ENCODE measurements at places on chromosomes 11 and 22. TPM values are rescaled to one million over a fixed set of nuclear protein-coding genes. Genes with fewer than 3 reads are reported as not detected.

TRIM6 gene
- 4.6 TPM for total RNA-seq

GDPD4 gene
- total RNA-seq = not detected

C11orf97 gene
- not detected for total RNA-seq

OR51B4 gene
- not detected for total RNA-seq

RFPL2 gene
- not detected for total RNA-seq

CXCR5 gene
- total RNA-seq = not detected

SBF2 gene
- 41.8 TPM for total RNA-seq

TIGD3 gene
- 0.14 TPM for total RNA-seq

HNRNPUL2 gene
- 7.3 TPM for total RNA-seq

VSIG2 gene
- 0.18 TPM for total RNA-seq

OR4A16 gene
- not detected for total RNA-seq

GLB1L2 gene
- 0.18 TPM for total RNA-seq

PTPN5 gene
- total RNA-seq = not detected

SAA2 gene
- 0.28 TPM for total RNA-seq

SMIM35 gene
- not detected for total RNA-seq

HEPHL1 gene
- 0.14 TPM for total RNA-seq

GGT1 gene
- 4.3 TPM for total RNA-seq

MRPL11 gene
- total RNA-seq = 41.0 TPM

VPREB3 gene
- total RNA-seq = not detected

CWC15 gene
- 39.6 TPM for total RNA-seq

CADM1 gene
- 2.1 TPM for total RNA-seq

FGF19 gene
- not detected for total RNA-seq

MUC5AC gene
- total RNA-seq = not detected

CATSPER1 gene
- total RNA-seq = not detected

ADAMTS15 gene
- total RNA-seq = 3.4 TPM

OR5B21 gene
- total RNA-seq = 0.14 TPM

TIMP3 gene
- total RNA-seq = 82.1 TPM

ENTHD1 gene
- not detected for total RNA-seq

TTC36 gene
- total RNA-seq = 0.46 TPM

MMP1 gene
- 655 TPM for total RNA-seq

ACTN3 gene
- total RNA-seq = 0.14 TPM

OR2AG2 gene
- under 0.01 TPM for total RNA-seq

RBMXL2 gene
- total RNA-seq = not detected

HTR3A gene
- not detected for total RNA-seq

CARD16 gene
- total RNA-seq = 38.7 TPM

TRIM49C gene
- total RNA-seq = not detected

MRGPRX4 gene
- total RNA-seq = not detected

MS4A15 gene
- total RNA-seq = not detected

H19 gene
- 1.7 TPM for total RNA-seq

SLC39A13 gene
- total RNA-seq = 47.0 TPM
